ENCODE measurements at places on chromosomes 2 and 18.

- no peak for DNase-seq
Observed at GRCh38 chr18:76136701-76137100, 358.3 kb downstream of the ZNF516 start.

DNA sequence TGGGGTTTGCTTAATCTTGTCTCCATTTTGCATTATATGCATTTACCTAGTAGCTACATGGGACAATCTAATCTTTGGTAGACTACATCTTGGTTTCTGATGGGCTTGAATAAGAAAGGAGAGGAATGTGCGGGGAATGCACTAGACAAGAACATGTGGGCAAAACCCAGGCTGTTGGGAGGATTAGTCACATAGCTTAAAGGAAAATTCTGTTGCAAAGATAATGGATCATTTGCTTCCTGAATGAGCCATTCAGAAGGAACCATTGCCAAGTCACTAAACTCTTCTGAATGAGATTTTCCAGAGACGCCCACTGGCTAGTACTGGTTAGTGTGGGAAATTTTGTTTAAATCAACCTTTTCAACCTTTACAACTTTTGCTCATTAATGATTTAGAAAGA is 84.8 kb downstream of the OSBPL6 start:
- DNase-seq: no peak

DNA sequence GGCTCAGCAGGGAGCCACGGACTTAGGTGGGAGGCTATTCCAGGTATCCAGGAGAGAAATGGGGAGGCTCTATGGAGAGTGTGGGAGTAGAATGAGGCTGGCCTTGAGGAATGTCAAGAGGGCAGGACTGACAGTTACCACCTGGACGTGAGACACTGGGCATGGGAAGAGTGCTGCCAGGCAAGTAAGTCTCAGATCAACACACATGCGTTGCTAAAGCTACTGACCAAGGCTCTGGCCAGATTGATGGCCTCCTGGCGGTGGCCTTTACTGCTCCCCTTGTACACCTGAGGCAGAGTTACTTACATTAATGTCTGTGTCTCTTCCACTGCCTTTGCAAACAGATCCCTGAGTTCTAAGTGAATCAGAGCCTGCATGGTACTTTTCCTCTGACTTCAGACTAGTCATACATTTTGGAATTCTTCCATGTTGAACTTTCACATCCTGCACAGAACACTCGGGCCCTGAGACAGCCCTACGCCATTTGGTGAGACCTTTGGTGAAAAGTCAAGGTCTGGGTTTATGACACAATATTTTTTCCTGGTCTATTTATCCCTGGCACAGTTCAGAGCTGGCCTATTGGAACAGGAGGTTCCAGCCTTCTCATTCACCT is 398.8 kb upstream of the TRIB2 start:
- DNase-seq: no peak

DNA sequence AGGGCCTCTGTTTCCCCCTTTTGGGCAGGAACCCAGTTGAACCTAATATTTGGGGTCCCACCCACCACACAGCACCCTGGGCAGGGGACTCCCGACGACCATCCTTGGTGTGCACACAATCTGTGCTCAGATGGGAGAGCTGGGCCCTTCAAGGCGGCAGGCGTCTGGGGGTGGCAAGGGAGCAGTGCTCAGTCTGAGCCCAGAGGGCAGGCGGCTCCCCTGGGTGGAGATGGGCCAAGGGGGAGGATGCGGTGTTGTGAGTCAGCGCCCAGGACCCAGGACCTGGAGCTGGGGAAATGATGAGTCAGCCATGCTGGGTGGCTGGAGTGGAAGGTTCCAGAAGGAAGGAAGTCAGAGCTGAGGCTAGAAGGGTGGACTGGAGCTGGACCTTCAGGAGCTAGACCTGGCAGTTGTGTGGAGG is 3.8 kb downstream of the PROM2 start:
- DNase-seq: no peak

DNA sequence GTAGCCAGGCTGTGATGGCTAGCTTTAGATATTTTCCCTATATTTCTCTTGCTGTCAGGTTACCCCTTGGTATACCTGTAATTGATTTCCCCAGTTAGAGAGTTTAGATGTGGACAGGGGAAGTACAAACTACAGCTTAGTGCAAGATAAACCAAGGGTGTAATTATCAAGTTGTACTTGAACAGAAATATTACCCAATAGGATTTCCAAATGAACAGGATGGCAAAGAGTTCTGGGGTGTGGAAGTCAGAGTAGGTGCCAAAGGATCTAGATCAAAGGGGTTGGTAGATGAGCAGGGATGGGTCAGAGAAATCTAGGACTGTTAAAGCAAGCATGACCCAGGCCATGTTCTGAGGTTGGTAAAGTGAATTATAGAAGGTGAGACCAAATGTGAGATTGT is 585.2 kb downstream of the CCDC85A start:
- no peak for DNase-seq

DNA sequence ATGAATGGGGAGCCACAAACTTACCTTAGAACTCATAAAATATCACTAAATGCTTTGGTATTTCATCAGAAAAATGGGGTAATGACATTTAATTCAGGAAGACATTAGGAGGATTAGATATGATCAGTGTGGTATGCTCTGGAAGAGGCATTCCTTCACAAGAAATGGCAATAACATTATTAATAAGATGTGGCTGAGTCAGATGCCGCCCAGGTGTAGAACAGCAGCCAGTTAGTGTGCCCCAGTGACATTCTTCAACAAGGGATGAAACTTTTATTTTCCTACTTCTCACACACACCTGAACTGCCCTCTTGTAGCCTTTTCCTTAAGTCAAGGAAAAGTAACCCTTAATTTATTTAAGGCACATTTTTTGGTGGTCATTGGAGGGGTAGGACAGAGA is 69.2 kb upstream of the DYNAP start:
- DNase-seq: no peak

DNA sequence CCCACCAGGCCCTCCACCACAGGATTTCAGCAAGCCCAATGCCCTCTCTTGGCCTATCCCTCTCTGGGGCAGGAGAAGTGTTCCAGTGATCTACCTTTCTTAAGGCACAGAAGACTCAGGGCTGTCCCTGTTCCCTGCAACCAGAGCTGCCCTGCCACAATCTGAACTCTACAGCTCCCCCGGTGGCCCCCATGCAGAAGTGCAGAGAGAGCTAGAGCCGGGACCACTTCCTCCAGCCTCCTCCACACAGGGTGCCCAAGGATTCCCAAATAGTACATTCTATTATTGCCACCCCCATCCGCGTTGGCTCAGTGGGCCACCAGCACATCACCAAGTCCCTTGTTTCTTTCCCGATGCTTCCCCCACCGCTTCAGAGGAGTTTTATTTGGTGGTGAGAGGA is 114.8 kb upstream of the PTPRM start:
- DNase-seq: no peak

GRCh38 chr2:144678736-144679135 is 158.8 kb upstream of the ZEB2 start:
- DNase-seq: no peak

GRCh38 chr2:161031511-161031910 is 128.7 kb upstream of the TANK start:
- no peak for DNase-seq

DNA sequence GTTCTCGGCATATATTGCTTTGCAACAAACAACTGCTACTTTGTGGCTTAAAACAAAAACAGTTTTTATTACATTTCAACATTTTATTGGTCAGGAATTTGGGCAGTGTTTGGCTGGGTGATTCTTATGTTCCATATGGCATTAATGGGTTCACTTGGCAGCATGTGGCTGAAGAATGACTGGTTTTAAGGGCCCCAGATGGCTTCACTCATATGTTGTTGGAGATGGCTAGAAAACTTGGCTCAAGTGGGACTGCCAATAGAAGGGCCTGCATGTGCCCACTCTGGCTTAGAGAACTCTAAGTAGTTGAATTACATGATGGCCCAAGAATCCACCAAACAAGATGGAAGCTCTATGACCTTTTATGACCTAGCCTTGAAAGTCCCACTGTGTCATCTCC is 86.1 kb downstream of the FASTKD2 start:
- no peak for DNase-seq

DNA sequence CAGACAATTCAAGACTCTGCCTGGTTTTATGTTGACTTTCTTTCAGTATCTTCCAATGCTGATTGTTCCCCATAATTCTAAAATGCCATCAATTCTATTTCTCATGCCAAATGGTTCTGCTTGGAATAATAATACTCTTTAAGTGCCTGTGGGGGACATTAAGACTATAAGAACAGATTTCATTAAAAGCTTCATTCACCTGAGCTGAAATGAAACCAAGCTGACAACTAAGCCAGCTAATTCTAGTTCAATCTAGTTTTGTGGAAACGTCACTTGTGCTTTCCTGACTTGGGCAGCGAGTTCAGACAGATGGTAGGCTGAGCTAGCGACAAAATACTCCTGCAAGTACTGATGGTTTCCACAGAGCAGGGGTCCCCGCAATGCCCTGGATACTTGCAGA is 491.1 kb upstream of the RAB6C start:
- no peak for DNase-seq

- DNase-seq: no peak
Observed at GRCh38 chr2:233419602-233420391, 65.5 kb downstream of the DGKD start.

DNA sequence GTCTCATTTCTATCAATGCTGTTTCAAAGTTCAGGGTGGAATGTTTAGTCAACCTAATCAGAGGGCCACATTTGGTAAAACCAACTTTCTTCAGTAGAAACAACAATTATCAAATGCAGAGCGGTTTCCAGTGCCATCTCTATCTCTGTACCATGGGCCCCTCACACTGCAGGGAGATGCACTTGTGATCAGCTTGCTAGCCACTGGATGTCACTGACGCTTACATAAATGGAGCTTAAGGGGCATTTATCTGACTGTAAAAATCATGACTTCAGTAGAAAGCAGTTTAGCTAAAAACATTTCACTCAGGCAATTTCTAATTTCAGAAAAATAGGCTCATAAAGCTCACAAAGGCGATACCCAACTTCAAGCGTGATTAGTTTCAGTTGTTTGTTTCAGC is 678.0 kb downstream of the ZEB2 start:
- DNase-seq: no peak

- no peak for DNase-seq
Observed at GRCh38 chr2:223724861-223725260, 112.5 kb downstream of the AP1S3 start.

DNA sequence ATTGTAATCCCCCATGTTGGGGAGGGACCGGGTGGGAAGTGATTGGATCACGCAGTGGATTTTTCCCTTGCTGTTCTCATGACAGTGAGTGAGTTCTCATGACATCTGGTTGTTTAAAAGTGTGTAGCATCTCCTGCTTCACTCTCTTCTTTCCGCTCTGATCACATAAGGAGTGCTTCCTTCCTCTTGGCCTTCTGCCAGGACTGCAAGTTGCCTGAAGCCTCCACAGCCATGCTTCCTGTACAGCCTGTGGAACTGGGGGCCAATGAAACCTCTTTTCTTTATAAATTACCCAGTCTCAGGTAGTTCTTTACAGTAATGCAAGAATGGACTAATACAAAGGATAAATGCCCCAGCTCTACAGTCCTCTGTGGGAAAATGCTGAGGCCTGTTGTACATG is 437.5 kb upstream of the NXPH2 start:
- no peak for DNase-seq

- no peak for DNase-seq
Observed at GRCh38 chr18:36297417-36298125, at the start of gene FHOD3. Gene FHOD3, plus strand, starts transcription at chr18:36297713. Its CDS starts 123 bp downstream, at chr18:36297836.

GRCh38 chr18:3262234-3263131 is 550 bp downstream of the MYL12B start:
- no peak for DNase-seq

DNA sequence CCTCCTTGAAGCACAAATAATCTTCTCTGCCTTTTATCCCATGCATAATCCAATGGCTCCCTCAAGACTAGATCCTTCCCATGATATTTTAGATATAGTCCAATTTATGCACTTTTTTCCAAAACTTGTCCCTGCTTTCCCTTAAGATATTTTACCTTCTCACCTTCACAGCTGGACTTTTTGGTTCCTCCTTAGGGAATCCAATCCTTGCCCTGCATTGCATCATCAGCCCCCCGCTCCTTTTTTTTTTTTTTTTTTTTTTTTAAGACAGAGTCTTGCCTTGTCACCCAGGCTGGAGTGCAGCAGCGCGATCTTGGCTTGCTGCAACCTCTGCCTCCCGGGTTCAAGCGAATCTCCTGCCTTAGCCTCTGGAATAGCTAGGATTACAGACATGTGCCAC is 250.6 kb downstream of the DOK6 start:
- DNase-seq: no peak

- DNase-seq: no peak
Observed at GRCh38 chr2:226609366-226609765, 190.3 kb downstream of the IRS1 start.

DNA sequence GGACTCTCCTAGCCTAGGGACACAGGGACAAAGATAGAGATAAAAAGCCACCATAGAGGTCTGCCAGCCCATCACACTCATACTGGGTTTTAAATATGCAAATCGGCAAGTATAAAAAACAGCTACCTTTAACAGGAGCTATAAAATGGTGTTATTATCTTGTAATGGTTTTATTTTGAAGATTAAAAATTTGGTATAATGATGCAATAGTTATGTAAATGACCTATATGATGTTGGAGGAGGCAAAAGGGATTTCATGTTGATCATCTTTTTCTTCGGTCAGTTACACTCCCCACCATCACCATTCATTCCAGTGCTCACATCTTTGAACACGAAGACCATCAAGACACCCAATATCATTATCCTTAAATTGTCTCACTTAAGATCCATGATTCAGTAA is 11.2 kb downstream of the ZNF521 start:
- no peak for DNase-seq

DNA sequence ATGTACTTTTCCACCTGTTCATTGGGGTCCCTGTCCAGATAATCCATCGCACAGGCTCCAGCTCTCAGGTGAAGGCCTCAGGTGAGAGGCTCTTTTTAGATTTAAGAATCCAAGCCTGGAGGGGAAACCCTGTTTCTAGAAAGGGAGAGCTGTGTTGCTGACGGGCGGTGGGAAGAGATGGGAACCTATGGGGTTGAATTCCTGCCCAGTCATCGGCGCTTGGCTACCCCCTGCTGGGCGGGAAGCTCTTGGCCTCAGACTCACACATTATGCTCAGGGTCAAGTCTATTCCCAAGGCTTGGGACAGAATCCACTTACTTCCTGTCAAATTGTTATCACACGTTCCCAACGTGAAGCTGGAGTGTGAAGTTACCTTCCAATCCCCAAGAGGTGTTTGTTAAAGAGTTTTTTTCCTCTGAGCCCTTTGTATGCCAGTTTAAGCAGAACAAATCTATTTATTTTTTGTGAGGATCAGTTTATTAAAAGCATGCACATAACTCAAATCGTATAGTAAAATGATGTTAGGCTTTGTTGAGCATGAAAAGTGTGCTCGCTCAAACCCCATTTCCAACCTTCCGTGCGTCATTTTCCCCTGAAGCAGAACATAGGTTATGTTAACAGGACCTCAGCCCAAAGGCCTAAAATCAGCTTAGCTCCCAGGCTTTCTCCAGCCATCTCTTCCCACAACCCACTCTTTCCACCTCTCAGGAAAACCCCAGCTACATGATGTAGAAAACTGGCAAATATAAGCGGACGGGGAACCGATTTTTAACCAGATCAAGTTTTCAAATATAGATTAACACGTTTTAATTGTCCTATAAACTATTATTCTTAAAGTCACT is 181.7 kb upstream of the ETAA1 start:
- DNase-seq: no peak

All from tibial nerve (tissue), 4 donors.